Activated naive CD4-positive, alpha-beta T cell (primary cell): ENCODE measurements at places on chromosomes 3 and 15.

DNA sequence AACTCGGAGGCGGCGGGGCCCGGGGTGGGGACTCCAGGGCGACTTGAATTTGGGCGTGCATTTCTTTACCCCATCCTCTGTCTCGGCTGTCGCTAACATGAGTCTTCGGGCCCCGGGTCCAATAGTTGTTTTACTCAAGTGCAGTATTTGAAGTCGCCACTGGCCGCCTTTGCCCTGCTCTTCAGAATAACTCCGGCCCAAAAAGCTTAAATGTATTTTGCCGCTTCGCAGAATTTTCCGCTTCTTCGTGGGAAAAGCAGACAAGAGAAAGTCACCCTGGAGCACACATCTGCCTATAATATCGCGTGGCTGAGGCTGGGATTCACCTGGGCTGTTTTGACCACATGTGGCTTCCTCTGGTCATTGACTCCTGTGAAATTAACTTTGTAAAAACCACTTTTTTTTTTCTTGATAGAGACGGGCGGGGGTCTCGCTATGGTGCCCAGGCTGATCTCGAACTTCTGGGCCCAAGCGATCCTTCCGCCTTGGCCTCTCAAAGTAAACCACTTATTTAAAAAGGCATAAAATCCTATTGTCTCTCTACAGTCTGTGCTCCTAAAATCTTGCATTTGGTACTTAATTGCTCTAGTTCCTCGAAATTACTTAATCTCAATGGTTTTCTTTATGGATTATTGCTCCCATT is 676 bp downstream of the CNOT10 start:
- no peak for DNase-seq

DNA sequence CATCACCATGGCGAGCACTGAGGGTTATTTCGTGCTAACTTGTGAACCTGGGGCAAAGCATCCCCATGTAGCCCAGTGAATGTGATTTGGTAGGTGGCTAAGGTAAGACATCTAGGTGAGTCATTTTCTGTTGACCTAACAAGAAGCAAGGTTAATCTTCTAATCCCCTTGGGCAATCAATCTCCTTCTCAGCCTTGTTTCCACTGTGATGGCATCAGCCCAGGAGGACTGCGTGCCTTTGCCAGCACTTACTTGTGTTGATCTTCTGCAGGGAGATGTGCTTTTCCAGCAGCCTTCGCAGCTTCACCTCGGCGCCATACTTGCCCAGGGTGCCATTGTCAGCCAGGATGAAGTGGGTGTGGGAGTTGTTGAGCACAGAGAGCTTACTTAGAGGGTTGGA is 35.7 kb downstream of the TRPM1 start:
- no peak for DNase-seq

DNA sequence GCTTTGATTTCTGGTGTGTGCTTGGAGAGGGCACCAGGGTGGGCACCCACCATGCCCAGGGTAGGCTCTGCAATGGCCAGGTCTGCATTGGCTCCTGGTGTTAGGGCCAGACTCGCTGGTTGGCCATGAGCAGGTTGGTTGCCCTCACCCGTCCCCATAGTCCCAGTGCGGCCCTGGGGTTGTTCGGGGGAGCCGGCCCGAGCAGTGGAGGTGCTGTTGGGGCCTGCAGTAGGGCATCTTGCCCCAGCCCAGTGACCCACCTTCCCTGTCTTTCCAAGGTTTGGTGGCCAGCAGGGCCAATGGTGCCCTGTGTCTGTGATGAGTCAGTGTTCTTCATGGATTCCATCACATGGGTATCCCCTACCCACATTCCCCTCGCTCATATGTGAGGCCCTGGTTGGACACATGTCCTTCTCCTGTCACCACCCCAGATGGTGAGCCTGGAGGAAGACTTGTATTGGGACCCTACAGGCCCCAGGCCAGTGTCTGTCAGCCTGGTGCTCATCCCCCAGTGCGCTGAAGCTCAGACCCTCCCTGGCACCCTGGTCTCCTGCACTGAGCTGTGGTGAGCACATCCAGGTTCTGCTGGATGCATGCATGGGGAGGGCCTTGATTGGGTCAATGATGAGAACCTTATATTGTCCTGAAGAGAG is 190.1 kb downstream of the UBE3A start:
- DNase-seq: no peak

DNA sequence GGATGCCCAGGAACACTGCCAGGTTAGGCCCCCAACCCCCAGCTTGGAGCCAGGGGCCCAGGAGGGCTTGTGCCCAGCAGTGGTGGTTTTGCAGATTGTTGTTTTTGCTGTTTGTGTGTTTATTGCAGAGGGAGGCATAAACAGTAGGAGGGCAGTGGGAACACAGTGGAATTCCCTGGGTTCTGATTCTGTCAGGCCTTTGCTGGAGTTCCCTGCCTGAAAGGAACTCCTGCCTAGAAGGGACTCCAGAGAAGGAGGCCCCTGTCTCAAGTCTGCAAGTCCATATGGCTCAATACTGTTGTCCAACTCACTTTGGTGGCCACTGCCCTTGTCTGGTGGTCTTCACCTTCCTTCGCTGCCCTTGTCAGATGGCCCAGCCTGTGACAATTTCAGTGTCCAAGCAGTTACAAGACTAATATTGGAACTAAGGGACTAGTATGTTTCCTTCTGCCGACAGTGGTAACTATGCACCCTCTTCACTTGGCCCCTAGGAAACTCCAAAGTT is 47.4 kb upstream of the RAB6B start:
- no peak for DNase-seq

- DNase-seq: no peak
These were observed 201.4 kb downstream of the MBNL1 start for GRCh38 chr3:152470095-152470494.

GRCh38 chr3:175255698-175256097 is 396.6 kb downstream of the NAALADL2 start:
- DNase-seq: no peak

GRCh38 chr3:169604118-169604517 is 59.4 kb downstream of the MECOM start:
- DNase-seq: no peak

- no peak for DNase-seq
These were observed 763 bp upstream of the ZIC4 start for GRCh38 chr3:147407114-147407497.

GRCh38 chr3:173711619-173712018 is 314.1 kb downstream of the NLGN1 start:
- no peak for DNase-seq

- DNase-seq: no peak
These were observed 71.1 kb downstream of the MGLL start for GRCh38 chr3:127751163-127751621.

DNA sequence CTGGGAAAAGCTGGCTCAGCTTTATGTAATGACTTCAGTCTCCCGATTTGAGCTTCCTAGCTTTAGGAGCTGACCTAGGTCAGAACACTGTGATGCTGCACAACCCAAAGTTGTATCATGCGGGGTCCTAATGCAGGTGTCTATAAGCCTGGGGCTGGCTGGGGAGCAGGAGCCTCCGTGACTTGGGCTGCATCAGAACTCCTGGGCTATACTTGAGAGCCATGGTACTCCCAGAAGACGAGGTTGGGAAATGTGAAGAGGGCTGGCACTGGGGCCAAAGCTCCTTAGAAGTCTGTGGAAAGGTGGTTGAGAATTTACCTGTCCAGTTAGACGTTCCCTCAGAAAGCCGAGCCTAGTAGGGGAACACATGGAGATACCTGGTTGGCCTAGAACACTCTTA is 57.0 kb downstream of the BSN start:
- DNase-seq: no peak

DNA sequence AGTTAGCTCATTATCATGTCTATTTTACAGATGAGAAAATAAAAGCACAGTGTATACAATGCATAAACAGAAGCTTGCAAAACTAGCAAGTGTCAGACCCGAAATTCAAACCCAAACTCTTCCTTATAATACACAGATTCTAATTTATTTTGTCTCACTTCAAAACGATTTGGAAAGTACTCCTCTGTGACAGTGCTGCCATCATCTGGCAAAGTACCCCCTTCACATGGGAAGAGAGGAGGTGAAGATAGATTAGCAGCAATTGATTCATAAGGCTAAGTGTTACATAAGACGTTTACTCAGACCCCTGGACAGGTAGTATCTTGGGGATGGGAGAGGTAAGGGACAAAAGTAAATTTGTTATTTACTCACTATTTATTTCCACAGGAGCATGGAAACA is 744.0 kb upstream of the SGO1 start:
- no peak for DNase-seq

DNA sequence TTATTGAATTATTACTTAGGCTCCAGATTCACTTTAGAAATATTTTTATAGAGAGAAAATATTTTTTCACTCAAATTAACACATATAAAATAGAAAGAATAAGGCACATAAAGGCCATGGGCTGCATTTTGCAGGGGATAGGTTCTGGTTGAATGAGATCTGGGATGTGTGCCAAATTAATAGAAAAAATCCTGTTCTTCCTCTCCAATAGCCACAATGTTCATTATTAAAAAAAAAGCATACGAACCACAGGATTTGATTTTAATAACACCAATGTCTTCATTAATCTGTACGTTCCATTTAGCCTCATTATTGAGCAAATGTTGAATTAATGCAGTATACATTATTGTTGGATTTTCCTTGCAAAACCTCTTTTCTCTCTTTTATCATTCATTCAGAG is 622.8 kb upstream of the AGTR1 start:
- DNase-seq: no peak

- no peak for DNase-seq
These were observed 32.9 kb downstream of the ZBTB11 start for GRCh38 chr3:101643861-101644613.

- DNase-seq: no peak
These were observed 89.0 kb downstream of the C3orf85 start for GRCh38 chr3:109225516-109225915.

DNA sequence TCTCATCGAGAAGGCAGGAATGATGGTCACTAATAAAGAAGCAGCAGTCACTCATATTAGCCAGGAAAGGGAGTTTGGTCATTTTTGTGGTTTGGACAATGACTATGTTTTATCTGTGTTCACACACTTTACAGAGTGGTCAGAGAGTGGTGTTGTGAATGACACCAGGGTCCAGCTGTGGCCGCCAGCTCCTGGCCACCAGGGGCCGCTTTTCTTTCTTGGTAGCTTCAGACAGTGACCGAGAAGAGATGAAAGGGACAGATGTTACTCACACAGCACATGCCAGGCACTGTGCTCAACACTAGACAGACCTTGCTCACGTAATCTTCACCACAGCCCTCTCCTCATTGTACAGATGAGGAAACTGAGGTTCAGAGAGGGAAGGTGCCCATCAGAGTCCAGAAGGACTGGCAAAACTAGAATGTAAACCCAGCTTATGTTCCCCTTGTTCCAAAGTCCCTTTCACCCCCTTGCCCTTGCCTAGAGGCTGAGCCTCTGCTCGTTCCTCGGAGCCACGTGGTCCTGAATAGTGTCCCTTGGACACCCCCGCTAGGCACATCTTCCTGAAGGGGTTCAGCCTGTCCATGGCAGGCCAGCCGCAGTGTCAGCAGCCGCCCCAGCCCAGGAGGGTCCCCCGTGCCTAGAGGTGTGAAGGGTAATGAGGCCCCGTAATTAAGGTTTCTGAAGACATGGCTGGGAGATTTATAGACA is 55.6 kb downstream of the CYP11A1 start:
- no peak for DNase-seq

- no peak for DNase-seq
These were observed 656 bp downstream of the CD47 start for GRCh38 chr3:108090049-108090700.

DNA sequence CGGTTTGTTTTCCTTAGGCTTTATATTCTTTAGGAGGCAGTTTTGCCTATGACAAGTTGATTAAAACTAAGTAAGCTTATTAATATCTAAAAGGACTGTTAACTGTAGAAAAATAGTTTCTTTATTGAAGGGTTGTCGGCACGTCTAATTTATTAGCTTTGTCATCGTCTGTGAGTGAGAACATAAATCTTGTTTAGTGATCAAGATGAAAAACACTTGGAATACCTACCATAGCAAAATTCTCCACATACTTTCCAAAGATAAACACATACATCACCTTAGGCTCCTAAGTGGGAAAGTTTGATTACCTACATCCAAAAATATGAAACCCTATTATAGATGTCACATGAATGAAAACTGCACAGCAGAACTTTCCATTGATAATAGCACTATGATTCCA is 139.1 kb upstream of the BNIP2 start:
- no peak for DNase-seq

- DNase-seq: no peak
These were observed 31.8 kb upstream of the SEC22A start for GRCh38 chr3:123169930-123170329.

- no peak for DNase-seq
These were observed 121.8 kb upstream of the CADM2 start for GRCh38 chr3:84836961-84837360.

DNA sequence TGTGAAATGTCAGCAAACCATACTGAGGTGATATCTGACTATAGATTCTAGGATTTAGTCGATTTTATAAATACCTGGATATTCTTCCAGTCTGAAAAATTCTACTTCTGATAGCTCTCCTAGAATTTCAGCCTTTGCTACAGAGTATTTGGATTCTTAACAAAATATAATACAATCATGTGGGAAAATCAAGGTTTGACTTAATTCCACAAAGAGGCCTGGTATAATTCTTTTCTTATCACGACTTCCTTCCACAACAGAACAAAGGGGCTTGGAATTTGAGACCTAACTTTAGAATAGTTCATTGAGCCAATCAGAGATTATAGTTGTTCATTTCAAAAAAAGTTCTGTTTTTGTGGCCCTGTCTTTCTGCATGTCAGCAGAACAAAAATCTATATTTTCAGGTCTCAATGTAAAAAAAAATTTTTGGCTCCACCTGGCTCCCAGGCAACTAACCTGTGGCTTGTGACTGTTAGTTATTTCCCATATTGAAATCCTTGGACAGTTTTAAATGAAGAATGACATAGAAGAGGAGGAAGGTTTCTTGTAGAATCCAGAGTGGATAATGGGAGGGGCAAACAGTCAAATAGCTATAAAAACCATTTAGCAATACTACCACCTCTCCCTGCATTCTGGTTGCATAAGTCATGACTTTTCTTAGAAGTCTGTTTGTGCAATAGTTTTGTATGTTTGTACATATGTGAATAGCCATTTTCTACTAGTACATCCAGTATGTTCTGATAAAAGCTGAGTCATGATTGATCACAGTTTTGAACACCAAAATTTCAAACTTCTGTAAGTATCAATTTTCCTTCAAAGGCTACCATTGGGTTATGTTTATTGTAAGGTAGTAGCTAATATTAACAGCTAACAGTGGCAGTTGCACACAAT is 4.0 kb downstream of the TM4SF1 start:
- no peak for DNase-seq
